ENCODE measurements at places on chromosomes 16 and 17.
A peak's percentile ranks its signal among the peaks of the same experiment; 100 is the strongest.

- DNase-seq = no peak
Observed at GRCh38 chr16:66290431-66290830, 76.1 kb upstream of the CDH5 start.

DNA sequence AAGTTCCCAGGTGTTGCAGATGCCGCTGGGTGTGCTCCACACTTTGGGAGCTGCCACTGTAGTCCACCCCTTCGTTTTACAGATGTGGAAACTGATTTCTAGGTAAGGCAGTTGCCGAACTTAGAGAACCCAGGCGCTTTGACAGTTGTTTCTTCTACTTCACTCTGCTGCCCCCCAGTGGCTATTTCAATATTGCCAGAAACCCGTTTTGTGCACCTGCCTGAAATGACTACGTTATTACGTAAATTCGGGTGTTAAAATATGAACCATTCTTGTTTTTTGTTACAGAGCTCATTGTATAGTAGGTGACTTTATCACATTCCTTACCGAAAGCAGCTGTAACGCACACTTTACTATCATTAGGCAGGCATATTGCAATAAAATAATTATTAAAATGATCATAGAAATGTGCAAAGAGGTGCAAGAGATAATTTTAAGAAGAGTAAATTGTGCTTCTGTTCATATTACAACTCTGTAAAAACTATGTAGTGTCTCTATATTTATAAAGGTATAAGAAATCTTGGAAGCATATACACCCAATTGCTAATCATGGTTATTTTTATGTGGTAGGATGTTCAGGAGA is 44.9 kb downstream of the OTOA start:
- peak; percentile 76 for DNase-seq

DNA sequence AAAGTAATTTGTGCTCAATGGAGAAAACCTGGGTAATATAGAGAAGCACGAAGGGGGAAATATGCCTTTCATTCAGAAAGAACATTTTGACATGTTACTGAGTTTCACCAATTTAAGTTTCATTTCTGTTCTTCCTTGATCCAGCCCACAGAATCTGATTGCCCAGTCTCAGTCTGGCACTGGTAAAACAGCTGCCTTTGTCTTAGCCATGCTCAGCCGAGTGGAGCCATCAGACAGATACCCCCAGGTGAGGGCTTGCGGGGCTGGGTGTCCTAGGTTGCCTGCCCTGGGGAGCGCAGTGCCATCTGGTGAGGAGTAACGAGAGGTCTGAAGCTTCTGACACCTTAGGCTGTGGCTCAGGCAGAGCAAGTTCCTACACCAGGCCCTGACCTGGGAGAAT is 17.7 kb downstream of the DDX19A start:
- DNase-seq = no peak

GRCh38 chr16:47317465-47318240 is 143.2 kb downstream of the ITFG1 start:
- DNase-seq = no peak

GRCh38 chr16:13902677-13903076 is 17.3 kb upstream of the ERCC4 start:
- DNase-seq = no peak

All from AML-193 (cell line).